ENCODE measurements at places on chromosomes 11 and 22.
A peak's percentile ranks its signal among the peaks of the same experiment; 100 is the strongest.

DNA sequence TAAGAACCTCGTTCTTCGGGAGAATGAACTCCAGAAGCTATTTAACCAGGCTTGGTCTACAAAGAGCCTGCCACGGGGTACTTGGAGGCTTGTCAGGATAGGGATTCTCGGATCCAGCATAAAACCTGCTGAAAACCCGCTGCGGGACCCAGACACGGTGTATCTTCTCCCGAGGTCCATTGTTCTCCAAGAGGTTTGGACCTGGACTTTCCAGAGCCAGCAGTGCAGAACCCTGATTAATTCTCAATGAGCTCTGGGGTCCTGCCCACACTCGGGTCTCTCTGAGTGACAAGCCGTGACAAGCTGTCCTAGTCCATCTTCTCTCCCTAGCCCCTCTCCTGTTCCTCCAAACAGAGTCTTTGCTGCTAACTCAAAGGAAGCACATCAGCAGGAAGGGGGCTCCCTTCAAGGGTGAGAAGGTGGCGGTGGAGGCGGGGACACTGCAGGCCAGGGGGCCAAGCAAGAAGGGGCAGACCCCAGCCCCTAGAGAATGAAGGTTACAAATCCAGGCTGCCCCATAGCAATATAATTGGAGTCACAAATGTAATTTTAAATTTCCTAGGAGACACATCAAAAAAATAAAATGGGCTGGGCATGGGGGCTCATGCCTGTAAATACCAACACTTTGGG is 12.2 kb downstream of the SHANK2 start:
- no peak for DNase-seq

DNA sequence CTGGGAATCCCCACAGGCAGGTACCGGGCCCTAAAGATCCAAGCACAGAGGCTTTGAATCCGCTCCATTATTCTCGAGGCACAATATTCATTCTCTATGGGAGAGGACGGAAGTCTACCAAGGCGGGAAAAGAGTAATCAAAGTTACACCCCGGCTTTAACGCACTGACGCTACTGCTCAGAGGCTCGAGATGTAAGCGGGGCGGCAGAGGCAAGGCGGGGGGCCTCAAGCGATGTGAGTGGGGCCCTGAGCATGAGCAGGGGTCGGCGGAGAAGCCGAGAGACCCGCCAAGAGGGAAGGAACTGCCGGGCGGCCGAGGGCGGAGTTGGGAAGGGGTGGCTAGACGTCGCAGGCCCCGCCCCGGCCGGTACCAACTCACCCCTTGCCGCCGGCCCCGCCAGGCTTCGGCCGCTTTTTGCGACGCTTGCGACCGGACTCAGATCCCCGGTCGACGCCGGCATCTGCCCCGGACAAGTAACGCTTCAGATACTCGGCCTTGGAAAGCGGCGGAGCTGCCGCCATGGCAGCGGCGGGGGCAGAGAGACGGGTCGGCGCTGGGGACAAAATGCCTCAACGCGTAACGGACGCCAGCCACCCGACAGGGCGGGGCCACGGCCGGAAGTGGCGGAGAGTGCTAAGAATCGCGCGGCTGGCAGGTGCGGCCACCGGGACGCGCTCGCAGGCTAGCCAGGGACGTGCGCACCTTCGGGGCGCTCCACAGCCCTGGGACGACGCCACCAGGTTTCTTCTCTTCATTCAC is at the start of gene BUD13:
BUD13 (minus strand) TSS at position 545 of the 760 bp plus-strand sequence; CDS start at position 522, 23 bp downstream.
- DNase-seq: peak; percentile 91

DNA sequence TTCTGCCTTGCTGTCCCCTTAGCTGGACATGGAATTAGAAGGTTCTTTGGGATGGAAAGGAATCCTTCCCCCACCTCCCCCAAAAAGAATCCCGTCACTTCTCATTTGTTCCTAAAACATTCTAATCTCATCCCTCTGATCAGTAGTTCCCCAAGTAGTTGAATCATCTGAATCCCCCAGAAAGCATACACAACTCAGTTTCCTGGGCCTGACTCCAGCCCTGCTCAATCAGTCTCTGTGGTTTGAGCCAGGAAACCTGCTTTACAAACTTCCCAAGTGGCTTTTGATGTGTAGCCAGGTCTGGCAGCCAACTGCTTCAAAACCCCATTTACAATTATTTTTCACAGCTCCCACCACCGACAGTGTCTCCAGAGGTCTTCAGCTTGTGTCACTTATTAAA is 20.2 kb downstream of the C22orf31 start:
- DNase-seq: no peak

DNA sequence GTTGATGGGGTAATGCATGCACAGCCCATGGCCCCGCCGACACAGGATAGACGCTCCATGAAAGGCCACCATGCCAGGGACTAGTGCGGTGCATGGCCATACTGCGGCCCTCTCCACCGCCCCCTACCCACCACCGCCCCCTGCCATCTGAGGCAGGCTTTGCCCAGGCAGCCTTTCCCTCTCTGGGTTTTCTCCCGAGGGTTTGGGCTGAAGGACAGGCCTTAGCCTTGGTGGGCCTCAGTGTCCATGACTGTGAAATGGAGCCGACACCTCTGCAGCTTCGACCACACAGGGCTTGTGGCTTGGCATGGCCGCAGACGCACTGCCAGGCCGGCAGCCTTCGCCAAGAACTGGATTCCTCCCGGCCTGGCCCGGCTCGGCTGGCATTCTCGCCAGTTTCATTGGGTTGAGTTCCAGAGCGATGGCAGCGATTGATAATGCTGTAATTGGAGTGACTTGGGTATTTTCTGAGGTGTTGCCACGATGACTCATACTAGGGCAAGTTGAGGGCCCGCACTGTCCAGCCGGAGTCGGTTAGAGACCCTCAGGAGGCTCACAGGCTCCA is 111.3 kb downstream of the WNT7B start:
- no peak for DNase-seq

DNA sequence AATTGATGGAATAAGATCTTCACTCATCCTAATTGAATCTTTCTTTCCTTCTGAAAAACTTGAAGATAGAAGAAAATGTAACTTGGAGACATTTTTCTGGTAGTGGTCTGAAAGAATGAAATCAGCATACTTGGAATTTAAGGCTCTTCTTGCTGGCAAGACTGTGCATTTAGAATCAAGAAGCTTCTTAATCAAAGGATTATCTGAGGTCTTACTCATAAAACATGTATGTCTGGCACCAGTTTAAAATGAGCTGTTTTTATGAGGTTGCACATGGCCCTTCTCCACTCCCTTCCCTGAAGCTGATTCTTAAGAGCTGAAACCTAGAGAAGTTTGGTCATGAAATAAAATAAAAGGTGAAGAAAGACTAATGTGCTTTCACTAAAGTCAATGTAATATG is 77.3 kb downstream of the ARHGEF12 start:
- peak; percentile 87 for DNase-seq

GRCh38 chr11:122068837-122069236 is 47.2 kb downstream of the BLID start:
- DNase-seq: no peak

GRCh38 chr11:77111277-77111676 is 8.6 kb downstream of the OMP start:
- DNase-seq: no peak

DNA sequence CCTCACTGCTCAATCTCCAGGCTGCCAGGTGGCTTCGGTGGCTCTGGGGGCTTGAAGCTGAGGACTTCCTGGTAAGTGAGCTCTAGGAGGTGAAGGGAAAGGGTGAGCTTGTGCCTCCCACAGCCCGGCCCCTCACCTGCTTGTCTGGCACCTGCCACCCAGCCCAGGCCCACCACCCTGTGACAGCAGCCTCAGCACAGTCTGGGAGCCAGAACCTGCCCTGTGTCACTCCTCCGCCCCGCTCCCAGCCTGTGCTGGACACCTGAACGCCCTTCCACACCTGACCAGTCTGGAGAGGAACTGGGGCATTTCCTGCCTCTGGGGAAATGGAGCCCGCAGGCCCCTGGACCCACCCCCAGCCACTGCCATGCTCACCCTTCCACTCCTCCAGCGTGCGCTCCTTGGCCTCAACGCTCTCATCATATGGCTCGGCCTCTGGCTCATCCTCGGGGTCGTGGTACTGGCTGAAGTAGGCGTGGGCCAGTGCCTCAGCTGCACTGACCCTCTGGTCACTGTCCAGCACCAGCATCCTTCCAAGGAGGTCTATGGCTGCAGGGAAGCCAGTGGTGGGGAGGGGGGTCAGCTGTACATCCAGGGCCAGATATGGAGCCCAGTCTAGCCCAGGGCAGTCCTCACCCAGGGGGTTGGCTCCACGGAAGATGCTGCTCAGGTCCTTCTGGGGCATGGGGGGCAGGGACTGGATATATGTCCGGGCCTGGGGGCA is 3.6 kb upstream of the MAPK12 start:
- no peak for DNase-seq

GRCh38 chr22:18088825-18089568 is 11.2 kb downstream of the PEX26 start:
- no peak for DNase-seq

- peak; percentile 72 for DNase-seq
Measured at GRCh38 chr11:65588199-65589054, 7.2 kb downstream of the KCNK7 start.

DNA sequence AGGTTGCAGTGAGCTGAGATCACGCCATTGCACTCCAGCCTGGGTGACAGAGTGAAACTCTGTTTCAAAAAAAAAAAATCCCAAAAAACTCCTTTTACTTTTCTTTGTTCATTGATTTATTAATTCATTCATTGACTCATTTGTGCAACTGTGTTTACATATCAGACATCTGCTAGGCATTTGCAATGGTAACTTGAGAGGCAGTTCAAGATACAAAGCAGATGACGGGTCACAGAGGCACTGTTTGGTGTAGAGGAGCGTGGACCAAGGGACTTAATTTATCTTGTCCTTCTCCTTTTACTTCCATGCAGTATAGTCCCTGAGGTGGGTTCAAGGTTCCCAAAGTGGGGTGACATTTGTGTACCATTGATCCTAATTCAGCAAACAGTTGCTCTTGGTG is 71.4 kb downstream of the KIAA1671 start:
- no peak for DNase-seq

DNA sequence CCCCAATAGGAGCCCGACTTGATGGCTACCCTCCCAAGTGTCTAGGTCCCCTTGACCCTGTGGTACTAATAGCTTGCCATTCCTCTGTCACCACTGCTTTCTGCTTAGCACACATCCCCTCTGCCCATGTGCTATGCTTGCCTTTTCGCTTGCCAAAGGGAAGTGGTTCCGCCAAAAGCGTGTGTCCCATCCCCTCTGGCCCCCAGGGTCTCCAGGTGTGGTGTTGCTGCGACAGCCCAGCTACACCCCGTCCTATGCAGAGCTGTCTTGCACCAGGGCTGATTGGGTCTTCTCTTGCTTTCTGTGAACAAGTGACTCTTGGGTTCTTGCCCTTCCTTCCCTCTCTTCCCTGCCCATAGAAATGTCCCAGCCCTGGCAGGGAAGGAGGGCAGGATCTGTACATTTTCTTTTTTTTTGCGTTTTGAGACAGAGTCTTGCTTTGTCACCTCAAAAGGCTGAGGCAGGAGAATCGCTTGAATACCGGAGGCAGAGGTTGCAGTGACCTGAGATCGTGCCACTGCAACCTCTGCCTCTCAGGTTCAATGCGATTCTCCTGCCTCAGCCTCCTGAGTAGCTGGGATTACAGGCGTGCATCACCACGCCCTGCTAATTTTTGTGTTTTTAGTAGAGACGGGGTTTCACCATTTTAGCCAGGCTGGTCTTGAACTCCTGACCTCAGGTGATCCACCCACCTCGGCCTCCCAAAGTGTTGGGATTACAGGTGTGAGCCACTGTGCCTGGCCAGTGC is 3.9 kb downstream of the TANGO2 start:
- DNase-seq: no peak

- peak; percentile 35 for DNase-seq
Measured at GRCh38 chr11:40924915-40925314, 534.5 kb downstream of the LRRC4C start.

DNA sequence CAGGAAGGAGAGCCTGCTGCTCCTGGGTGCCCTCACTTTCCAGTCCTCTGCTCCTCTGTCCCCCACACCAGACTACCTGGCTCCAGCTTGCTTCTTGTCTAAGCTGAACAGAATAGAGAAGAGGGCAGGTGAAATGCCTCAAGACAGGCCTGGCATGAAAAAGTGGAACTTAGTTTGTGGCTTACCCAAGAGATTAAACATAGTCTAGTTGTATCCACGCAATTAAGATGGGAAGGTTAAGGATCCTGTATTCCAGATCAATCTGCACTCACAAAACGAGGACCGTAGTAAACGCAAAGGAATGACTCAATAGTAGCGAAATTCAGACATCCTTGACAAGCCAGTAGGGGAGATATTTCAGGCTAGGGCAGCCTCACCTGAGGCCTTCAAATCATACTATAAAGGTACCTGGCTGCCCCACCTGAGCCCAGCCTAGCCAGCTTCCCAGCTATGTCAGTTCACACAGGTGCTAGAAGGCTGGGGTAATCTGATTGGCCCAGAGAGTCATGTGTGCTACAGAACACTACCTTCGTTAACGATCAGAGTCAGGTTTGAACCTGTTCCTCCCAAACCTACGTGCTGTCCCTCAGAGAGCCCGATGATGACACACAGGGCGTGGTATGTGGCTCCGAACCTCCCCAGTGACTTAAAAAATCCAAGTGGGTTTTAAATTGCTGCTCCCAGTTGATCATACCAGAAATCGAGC is 46.5 kb downstream of the AHNAK start:
- DNase-seq: peak; percentile 99

DNA sequence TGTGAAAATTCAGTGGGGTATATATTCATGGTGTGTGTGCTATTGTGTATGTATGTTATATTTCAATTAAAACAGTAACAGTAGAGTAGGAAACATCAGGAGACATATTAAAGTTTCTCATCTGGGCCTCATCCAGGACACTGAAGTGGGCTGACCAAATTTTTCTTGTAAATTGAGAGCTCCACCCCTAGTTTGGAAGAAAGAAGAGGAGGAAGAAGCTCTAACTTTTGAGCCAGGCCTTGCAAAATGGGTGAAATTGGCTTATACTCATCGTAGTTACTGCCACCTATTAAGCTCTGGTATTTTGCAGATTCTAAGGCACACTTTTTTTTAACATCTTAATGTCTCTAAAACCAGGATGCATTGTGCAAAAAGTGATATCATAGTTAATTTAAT is 33.7 kb downstream of the TSPAN18 start:
- DNase-seq: no peak

- no peak for DNase-seq
Measured at GRCh38 chr11:105937738-105938137, 84.3 kb downstream of the MSANTD4 start.

GRCh38 chr11:110805756-110806155 is 93.5 kb upstream of the ARHGAP20 start:
- no peak for DNase-seq

DNA sequence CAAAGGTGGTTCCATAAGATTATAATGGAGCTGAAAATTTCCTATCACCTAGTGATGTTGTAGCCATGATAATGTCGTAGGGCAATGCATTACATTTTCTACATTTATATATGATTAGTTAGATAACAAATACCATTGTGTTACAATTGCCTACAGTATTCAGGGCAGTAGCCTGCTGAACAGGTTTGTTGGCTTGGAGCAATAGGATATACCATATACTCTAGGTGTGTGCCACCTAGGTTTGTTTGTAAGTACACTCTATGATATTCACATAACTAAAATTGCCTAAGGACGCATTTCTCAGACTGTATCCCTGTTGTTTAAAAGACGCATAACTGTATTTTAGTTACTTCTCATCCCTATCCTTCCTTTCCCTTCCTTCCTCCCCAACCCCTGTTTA is 13.6 kb downstream of the PLEKHB1 start:
- DNase-seq: peak; percentile 73

- no peak for DNase-seq
Measured at GRCh38 chr11:27196203-27196897, 155.7 kb downstream of the BBOX1 start.
